ENCODE measurements at places on chromosomes 12 and 14.

- DNase-seq: no peak
Observed at GRCh38 chr12:24534622-24535021, 414.3 kb downstream of the BCAT1 start.

- no peak for DNase-seq
Observed at GRCh38 chr12:39780913-39781446, 161.4 kb upstream of the ABCD2 start.

DNA sequence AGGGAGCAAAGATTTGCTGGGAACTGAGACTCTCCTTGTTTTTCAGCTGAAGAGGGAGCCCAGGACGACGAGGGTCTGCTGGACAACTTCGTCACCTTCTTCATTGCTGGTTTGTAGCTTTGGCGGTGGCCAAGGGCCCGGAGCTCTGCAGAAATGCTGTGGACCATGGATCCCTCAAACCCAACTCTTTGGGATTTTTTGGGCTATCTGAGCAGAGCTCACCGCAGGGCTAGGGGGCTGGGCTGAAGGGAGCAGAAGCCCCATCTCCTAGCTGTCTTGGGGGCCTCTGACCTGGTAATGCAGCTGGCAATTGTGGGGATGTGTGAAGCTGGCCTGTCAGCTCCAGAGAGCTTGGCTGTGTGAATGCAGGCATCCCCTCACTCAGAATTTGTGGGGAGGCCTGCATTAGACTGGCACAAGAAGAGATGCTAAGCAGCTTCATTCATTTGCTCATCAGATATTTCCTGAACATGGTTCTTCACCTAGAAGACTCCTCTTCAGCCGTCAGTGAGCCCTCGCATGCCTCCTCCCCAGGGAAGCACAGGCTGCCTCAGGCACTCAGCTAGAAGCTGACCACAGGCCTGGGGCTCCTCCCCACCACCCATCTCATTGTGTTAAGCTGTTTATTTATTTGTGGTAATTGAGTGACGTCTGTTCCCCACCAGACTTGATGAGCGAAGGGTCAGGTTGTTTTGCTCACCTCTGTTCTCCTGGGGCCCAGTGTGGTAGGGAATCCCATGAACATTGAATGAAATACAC, 32.2 kb downstream of the CYP46A1 start:
- DNase-seq: no peak

GRCh38 chr12:15837141-15837790, 44.9 kb upstream of the STRAP start:
- DNase-seq: no peak

DNA sequence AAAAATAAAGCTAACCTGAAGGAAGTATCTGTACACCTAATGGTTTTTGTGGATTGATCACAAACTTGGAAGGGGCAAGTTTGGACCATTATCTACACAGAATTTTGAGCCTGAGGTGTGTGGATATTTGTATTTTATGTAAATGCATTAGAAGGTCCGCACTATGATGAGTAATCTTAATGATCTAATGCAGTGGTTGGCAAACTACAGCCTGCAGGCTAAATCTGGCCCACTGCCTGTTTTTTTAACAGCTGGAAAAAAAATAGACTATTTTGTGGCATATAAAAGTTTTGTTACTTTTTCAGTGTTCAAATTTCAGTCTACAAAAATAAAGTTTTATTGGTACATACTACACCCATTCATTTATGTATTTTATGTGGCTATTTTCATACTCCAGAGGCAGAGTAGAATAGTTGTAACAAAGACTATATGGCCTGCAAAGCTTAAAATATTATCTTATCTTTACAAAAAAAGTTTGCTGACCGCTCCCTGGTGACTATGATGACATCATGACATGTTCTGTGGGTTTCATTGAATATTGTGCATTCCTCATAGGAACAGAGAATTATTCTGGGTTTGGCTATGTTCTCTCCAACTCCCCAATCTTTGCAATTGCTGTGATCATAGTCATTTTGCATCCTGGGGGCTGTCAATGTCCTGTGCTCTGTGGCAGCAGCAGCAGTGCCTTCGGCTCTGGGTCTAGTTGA, 962.6 kb upstream of the FBXO33 start:
- no peak for DNase-seq

DNA sequence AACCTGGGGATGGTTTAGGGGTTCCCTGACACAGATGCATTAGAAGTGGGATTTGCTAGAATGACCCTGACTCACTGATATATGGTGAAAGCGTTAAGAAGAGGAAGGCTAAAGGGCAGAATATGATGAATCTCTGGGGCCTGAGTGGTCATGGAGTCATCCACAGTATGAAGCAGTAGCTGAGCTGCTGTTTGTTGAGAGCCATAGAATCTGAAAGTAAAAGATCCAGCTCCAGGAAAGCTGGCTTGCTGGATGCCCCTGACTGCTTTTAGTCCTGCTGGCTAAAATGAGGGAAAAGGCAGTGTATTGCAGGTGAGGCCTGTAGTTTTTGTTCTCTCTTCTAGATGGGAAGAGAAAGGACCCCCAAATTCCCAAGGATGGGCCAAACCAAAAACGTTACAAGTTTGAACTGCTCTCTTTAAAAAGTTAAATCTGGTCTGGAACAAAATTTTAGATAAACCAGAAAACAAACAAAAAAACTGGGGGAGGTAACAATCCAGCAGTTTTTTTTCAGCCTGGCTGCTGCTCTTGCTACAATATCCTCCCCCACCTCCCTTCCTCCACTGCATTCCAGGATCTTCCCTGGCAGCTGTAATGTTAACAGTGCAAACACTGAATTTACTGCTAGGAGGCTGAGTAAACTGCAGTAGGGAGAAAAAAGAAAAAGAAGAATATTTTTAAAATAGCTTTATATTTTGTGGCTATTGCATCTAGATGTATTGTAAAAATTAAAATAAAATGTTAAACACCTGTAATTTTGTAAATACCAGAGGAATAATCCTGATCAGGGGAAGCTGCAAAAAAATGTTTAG, 16.5 kb downstream of the SEL1L start:
- DNase-seq: no peak

DNA sequence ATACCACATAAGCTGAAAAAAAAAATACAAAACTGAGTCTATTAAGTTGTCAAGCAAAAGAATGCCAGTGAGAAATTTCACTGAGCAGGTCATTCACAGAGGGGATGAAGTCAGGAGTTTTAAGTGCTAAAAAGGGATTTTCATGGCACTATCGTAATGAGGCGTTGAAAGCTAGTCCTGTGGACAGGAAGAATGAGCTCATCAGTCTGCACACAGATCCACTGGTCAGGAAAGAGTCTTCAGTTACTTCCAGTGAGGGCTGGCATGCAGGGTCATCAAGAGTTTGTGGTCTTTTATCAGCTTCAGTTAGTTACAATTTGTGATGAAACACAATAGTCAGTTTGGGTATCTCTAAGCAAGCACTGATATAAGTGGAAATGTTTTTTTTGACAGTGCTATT, 88.1 kb upstream of the WSCD2 start:
- DNase-seq: no peak

DNA sequence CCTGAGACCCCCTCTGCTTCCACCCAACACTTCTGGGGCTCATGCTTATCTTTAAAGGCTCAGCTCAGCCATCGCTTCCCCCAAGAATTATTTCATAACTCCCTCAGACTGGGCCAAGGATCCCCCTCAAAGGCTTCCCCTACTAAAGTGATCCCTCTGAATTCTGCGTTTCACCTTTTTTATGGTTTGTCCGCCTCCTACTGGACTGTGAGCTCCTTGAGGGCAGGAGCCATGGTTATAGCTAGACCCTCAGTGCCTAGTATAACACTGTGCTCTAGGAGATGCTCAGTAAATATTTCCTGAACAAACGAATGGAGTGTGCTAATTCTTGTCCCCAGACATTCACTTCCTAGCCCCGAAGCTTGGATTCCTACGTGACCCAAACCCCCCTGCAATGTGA, 20.5 kb upstream of the SRRM4 start:
- no peak for DNase-seq

DNA sequence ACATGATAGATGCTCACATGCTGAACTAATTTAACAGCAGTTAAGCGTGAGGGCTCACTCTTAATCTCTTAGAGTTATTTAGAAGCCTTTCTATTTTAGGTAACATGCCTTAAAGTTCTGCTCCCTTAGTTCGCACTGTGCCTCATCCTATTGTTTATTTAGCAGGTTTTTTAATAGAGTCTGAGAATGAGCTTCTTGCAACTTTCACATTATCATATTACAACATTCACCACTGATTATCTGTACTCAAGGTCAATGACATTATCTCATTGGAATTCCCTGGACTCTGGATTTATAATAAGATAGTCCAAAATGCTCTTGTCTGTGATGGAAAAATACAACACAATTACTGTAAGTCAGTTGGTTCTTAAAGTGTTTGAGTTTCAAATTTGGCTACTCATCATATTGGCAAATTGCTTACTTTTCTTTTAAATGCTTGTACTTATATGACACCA, 183.6 kb upstream of the SLC38A2 start:
- DNase-seq: no peak

DNA sequence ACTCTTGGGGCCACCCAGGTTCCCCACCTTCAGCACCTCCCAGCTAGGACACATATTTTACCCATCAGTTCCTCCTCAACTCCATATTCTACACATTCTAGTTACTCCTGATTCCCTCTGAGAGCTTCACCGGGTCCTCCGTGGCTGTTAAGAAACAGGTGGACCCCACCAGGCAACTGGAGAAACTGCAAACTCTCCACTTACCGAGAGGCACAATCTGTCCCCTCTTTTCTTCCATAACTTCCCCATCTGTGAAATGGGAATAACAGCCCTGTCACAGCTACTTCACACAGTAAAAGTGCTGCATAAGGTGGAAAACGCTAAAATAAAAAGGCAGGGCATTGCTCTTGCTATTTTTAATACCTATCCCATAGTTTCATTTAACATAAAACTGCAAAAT, 1.5 kb downstream of the SLC7A8 start:
- no peak for DNase-seq

- peak; percentile 18 for DNase-seq
Observed at GRCh38 chr12:26651566-26652188, 181.3 kb downstream of the ITPR2 start.

DNA sequence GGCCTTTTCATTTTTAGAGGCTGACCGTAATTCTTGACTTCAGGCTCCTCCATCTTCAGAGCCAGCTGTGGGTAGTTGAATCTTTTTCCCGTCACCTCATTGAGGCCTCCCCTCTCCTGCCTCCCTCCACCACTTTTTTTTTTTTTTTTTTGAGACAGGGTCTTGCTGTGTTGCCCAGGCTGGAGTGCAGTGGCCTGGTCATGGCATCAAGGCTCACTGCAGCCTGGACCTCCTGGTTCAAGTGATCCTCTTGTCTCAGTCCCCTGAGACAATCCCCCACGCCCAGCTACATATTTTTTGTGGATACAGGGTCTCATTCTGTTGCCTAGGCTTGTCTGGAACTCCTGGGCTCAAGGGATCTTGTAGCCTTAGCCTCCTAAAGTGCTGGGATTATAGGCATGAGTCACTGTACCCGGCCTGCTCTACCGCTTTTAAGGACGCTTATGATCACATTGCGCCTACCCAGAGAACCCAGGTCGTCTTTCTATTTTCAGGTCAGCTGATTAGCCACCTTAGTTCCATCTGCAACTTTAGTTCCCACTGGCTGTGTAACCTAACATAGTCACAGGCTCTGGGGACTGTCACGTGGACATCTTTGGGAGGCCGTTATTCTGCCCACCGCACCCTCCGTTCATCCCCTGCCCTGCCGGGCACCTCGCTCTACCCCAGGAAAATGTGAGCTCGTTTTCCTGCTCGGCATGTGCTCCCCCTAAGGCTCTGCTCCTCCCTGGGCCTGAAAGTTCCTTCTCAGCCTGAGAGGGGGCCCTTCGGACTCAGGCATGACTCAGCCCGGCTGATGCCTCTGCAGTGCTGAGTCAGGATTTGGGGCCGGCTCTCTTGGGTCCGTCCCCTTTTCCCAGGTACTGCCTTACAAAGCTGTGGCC, 13.4 kb downstream of the TNFAIP2 start:
- DNase-seq: no peak

- no peak for DNase-seq
Observed at GRCh38 chr12:125050446-125050845, 14.8 kb upstream of the AACS start.

All from activated T-helper 2 cell treated with anti-CD3 and anti-CD28 coated beads, Interferon-gamma antibody, Interleukin-2, Interleukin-4, amounts not matched to agents 10 μg/mL and 5 μg/mL and 100 μg/mL, durations not matched to agents 14 hours and 24 hours and 36 hours (primary cell).